ENCODE measurements at places on chromosomes 6 and 20.

- DNase-seq, result no peak
These were observed 260.4 kb downstream of the TBX18 start for GRCh38 chr6:84504025-84504424.

DNA sequence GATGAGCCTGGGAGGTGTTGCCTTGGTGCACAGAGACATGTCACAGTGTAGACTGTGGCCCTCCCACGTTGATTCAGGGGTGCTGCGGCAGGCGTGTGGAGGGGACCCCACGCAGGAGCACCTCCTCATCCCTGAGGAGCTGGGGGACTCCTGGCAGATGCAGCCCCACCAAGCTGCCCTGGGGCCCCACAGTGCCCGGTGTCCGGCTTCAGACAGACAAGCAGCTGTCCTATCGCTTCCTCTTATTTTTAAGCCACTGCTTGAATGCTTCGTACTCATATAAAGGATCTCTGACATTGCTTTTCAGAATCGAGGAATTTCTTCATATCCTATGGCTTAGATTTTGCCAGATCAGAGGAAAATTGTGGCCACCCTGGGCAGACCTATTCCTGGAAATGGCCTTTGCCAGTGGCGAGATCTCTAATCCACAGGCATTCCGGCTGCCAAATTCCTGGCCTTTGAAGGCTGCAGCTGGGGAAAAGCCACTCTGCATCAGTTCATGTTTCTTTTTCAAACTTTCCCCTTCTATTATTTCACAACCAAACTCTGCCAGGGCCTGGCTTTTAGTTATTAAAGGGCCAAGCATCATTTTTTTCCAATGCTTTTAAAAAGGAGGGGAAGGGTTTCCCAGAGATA, 337.0 kb downstream of the THBS2 start:
- no peak for DNase-seq

- no peak for DNase-seq
These were observed 203.7 kb downstream of the BMP7 start for GRCh38 chr20:57062696-57063270.

- no peak for DNase-seq
These were observed 13.6 kb upstream of the GMDS start for GRCh38 chr6:2259002-2259494.

DNA sequence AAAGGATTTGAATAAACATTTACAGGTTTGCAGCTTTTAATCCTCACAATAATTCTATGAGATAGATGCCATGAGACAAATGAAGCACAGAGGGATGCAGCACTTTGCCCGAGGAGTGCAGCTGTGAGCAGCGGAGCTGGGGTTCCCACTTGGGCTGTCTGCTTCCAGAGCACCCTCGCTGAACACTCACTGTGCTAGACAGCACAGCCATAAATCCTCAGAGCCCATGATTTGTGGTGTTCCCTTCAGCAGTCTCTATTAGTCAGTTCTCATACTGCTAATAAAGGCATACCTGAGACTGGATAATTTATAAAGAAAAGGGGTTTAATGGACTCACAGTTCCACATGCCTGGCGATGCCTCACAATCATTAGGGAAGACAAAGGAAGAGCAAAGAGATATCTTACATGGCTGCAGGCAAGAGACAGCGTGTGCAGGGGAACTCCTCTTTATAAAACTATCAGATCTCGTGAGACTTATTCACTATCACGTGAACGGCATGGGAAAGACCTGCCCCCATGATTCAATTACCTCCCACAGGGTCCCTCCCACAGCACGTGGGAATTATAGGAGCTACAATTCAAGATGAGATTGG, 25.3 kb upstream of the CTAGE9 start:
- no peak for DNase-seq

DNA sequence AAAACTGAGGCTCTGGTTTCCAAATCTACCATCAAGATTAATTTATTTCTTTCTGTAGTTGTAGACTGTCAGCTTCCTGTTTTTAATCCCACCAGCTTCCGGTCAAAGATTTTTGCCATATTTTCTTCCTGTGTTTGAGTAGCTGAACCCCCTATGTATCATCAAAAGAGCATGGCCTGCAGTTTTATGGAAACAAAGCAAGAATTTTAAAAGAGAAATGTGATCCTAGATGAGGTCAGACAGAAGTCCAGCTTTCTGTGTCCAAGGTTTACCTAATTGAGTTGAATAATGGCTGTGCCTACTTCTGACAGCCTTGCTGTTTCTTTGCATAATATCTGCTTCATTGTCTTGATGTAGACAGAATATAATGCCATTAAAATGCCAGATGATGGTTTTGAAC, 163.7 kb downstream of the CARMIL1 start:
- no peak for DNase-seq

- no peak for DNase-seq
These were observed 113.9 kb downstream of the CRYBG1 start for GRCh38 chr6:106474466-106474865.

DNA sequence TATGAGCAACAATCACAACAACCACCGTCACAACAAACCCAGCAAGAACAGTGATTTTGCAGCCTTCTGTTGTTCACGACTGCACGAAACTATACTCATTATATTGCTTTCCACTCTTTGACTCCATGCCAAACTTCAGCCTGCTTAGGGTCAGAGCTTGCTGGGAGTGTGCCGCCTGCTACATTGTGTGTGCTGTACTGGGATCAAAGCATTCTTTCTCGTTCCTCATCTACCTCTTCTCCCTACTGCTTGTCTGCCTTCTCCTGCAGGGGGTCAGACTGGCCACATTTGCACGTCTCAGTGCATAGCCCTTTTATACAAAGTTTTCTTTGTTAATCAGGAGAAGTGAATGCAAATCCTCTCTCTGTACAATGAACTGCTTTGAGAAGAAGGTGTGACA, 401.6 kb upstream of the CITED2 start:
- DNase-seq, result no peak

DNA sequence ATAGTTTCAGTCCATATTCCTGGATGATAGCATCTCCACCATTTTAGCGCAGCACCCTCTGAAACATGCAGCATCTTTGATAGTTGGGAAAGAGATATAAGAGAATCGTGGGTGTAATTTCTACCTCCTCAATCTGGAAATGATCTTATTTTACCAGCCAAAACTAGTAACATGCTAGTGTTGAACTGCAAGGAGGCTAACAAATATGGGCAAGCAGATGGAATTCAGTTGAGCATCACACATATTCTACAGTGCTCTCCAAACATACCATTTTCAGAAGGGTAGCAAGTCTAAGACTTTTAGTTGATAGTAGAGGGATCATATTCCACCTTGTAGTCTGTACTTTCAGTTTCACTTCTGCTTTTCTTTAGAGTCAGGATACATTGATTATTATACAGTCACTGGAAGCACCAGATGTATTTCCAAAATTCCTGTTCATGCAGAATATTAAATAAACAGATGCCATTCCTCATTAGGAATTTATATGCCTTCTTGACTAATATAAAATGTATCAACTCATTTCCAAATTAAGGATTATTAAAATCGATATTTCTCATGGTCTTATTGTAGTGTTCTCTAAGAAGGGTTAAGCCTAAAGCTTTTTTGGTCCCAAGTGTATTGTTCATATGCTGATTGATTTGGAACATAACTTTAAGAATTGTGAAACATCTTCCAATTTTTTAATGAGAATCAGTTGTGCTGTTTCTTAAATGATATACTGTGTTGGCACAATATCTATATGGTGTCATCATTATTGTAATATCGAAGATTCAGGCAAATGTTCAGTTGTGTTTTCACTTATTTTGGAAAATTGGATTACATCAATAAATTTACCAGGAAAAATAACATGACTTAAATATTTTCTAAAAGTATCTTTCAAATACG, 362.0 kb downstream of the CENPW start:
- DNase-seq, result no peak

GRCh38 chr6:157376706-157377230, 4.2 kb upstream of the ZDHHC14 start:
- DNase-seq, result no peak

- no peak for DNase-seq
These were observed 13.5 kb downstream of the ZHX3 start for GRCh38 chr20:41304002-41304401.

DNA sequence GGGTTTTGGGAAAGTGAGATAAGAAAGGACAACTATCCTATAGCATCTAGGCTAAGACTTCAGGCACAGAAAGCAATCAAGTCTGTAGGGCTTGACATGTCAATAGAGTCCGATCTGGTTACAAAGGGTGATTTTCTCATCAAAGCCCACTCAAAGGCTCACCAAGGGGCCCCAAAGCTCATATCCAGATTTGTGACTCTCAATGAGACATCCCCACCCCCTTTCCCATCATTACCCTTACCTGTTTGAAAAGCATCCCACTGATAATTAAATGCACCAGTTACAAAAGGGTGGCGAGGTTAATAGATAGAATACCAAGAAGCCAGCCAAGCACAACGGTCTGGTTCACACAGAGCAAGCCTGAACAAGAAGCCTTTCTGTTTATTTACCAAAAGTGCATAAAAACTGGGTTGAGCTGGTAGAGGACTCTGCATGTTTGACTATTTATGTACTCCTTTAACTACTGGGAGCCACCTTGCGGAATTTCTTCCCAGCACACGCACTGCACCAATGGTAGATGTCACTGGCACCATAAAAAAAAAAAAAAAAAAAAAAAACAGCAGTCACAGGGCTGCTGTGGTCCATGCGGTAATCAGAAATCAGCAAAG, 6.1 kb downstream of the JAG1 start:
- DNase-seq, result no peak

DNA sequence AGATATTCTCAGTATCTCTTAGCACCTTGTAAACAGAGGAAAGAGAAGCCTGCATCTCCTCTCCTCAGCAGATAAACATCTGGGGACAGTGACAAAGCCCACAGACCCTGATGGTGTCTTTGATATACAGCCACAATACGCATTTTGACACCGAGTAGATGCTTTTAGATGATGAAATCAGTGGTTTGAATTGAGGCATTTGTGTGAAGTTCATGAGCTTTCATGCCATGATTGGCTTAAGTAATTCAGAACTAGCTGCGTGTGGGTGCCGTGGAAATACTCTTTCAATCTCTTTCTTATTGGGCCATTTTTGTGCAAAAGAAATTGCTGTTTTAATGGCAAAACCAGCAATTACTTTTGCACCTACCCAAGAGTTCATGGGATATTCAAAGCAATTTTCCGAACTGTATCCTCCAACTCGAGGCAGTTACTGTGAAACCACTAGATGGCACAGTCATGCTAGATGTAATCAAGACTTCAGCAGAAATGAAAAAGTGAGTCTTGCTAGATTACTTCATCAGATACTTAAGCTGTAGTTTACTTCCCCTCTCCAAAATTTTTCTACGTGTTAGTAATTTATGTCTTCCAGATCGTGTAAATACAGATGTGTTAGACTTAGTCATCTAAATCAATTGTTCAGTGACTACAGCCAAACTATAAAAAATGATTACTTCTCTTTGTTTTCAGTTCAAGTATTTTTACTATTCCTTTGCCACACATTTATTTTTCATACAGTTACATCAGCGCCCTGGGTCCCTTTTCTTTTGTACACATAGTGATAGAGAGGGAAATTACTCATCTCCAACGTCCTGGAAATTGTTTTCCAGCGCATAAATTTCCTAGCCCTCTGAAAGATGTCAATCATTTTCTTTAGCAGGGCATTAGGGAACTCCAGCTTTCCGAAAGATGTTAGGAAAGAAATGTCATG, 49.4 kb downstream of the IYD start:
- peak; percentile 45 for DNase-seq

- no peak for DNase-seq
These were observed 7.1 kb downstream of the RPS6KA2 start for GRCh38 chr6:166619912-166620311.

DNA sequence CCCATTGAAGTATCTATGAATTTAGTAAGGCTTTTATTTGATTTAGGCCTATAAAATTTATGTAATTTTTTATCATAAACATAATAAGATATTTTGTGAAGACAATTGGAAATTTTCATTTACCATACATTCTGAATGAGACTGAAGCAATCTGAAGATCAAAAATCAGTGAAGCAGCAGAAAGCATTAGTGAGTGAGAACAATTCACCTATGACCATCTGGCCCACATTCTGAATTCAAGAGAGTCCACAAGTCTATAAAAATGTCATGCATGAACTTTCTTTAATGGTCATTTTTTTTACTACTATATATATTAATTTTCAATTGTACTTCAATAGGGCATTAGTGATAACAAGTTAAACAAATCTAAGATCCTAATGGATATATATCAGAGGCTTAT, 1026.6 kb upstream of the MAP3K7 start:
- DNase-seq, result no peak

- DNase-seq, result no peak
These were observed 66.1 kb upstream of the NOX3 start for GRCh38 chr6:155521719-155522118.

DNA sequence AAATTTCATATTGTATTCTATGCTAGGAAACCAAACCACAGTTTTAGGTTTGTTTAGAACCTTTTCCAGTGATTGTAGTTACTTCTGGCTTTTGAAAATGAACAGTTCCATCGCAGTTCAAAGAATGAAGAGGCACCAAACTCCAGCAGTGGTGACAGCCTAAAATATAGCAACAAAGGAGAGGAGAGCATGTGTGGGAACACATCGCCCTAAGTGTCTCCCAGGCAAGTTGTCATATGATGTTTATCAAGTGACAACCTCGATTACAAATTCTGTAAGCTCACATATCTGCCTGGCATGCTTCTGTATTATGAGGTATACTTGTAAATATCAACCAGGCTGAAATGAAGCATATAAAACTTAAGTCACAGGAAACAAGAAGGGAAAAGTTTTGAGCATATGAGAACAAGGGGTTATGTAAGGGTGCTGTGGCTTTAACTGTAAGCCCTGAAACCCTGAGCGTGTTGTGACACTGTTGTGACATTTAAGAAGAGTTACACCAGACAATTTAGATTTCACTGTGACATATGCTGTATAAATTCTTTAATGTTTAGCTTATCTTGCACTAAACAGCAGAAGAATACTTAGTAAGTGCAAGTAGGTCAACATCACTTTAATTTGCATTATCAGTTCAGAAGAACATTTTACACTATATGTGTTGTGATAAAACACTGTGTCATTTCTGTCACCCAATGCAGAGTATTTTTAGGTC, 29.1 kb upstream of the FBXL4 start:
- no peak for DNase-seq

GRCh38 chr6:40778196-40778595, 191.0 kb upstream of the LRFN2 start:
- DNase-seq, result no peak

GRCh38 chr6:138044458-138044857, 62.8 kb downstream of the PERP start:
- no peak for DNase-seq

GRCh38 chr6:29005183-29005885, at the start of gene ZNF311:
Gene ZNF311, minus strand, starts transcription at chr6:29005315. Its CDS starts 1,361 bp downstream, at chr6:29003954.
- DNase-seq, result no peak

DNA sequence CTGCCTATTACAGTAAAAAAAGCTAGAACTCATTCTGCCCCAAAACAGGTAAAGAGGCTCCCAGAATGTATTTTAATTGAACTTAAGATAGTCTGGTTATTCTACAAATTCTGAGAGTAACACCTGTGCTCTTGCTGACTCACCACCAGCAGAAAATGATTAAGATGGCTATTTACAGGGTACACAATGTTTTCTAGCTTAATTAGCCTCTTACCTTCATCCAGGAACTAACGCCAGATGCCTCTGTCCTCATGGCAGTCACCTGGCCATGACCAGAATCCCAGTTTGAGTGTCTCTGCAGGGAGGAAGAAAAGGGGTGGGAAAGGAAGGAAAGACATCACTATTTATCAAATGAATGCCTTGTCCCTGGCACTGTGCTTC, 31.3 kb upstream of the PPP1R3G start:
- DNase-seq, result no peak

- no peak for DNase-seq
These were observed 101.1 kb downstream of the SMLR1 start for GRCh38 chr6:130928158-130928912.

GRCh38 chr6:136923954-136924673, 2.0 kb downstream of the SLC35D3 start:
- DNase-seq, result no peak

All from NCI-H1048 (cell line).